ENCODE measurements at places on chromosomes 4 and X.

DNA sequence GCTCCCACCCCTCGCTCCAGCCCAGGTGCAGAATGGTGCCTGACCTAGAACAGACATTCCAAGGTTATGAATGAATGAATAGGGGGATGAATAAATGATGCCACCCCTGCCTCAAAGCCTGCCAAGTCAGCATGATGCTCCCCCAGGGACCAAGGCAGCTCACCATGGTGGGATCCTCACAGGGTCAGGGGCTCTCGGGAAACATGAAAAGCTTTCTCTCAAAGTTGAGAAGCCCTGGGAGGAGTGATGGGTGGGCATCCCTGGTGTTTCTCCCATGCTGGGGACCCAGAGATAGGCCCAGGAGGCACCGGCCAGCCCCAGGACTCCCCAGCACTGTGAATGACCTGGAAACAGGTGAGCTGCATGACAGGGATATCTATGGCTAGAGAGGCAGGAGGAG lies 58.9 kb downstream of the HTRA3 start:
- DNase-seq, result no peak

- DNase-seq, result no peak
These were observed 94.6 kb downstream of the RASL11B start for GRCh38 chr4:52956691-52957090.

DNA sequence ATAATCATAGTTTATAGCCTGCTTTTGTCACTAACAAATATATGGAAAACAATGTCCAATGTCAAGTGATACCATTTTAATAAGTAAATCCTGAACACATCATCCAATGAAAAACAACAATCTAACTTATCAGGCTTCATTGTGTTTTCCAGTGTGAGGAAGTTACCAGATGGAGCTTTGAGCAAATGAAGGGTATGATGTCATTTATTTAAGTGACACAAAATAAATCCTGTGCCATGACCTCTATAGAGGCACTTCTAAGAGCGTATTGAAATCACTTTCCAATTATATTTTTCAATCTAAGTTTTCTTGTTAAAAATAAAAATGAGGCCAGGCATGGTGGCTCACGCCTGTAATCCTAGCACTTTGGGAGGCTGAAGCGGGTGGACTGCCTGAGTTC lies 48.2 kb upstream of the NMU start:
- DNase-seq, result no peak

DNA sequence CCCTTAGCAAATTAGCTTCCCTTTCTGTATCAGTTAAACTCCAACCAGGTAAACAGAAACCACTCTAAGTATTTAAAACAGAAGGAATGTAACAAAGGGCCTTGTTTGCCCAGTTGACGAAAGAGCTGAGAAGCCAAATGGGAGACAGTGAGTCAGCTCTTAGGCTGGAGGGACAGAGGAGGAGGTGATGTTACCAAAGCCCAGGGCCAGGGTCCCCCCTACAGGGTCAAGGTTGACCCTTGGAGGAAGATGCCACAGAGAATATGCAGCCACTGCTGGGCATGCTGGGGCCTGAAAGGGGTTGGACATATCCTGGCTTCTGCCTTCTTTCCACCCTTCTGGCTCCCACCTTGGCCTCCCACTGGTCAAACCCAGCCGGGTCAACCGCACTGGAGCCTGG lies 38.3 kb upstream of the LGI2 start:
- no peak for DNase-seq

GRCh38 chrX:16208601-16209000 lies 41.3 kb downstream of the MAGEB17 start:
- DNase-seq, result no peak

Data from activated CD4-positive, alpha-beta T cell treated with anti-CD3 and anti-CD28 coated beads for 48 hours (primary cell).